ENCODE measurements at places on chromosomes 2 and 18.

DNA sequence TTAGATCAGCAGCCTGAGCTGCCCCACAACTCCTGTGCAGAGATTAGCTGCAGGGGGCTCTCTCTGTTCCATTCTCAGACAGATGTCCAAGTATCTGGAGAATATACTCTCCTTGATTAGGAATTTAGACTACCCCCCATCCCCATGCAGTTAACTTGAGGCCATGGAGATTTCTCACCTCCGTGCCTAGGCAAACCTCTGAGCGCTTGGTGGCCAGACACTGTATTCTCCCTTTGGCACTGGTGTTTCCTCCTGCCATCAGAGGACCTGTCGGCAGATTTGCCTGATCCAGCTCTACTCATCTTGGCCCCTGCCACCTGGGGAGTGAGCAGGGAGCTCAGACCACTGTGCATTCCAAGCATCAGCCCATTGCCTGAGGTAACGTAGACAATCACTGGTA is 48.3 kb downstream of the ZNF804A start:
- no peak for DNase-seq

- no peak for DNase-seq
These were observed 729.8 kb upstream of the CDH7 start for GRCh38 chr18:65021021-65021420.

DNA sequence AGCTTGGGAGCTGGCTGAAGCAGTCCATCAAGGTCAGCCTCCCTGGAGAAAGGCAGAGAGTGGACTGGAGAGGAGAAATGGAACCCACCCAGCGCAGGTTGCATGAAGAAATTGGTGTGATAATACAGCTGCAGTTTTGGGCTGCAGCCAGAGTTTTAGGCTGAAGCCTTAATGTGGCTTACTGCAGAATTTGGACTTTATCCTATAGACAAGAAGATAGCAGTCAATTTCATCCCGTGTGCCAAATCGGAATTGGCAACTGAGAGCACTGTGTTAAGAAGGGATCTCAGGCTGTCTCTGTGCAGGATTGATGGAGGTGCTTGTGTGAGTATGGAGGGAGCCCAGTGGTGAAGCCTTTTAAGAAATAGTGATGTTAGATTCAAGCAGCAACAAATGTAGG is 7.5 kb downstream of the SGPP2 start:
- no peak for DNase-seq

DNA sequence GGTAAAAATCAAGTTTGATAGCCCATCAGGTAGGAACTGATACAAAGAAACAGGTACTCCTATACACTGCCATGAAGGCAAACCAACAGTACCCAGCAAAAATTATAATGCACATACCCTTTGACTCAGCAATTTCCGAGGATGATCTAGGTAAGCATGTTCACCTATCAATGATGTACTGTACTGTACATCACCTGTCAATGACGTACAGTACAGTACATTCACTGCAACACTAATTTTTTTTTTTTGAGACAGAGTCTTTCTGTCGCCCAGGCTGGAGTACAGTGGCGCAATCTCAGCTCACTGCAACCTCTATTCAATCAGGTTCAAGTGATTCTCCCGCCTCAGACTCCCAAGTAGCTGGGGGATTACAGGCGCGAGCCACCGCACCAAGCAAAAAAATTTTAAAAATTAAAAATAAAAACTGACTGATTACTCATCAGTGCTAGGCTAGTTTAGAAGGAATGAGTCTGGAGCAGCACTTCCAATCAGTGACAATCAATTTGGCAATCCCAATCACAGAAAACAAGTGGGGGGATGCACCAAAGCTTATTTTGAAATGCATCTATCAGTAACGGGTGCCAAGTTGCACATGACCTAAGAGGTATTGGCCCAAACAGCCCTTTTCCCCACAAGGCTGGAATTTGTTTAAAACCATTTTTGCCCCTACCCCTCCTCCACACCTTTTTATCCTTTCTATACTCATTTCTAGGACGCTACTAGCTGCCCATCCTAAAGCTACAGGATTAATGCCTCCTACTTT is 8.2 kb downstream of the SRSF7 start:
- no peak for DNase-seq

- DNase-seq, result no peak
These were observed 58.9 kb downstream of the TGIF1 start for GRCh38 chr18:3508576-3509549.
